Stimulated activated CD4-positive, alpha-beta T cell treated with anti-CD3 and anti-CD28 coated beads, Interleukin-4, amount 100 ng/mL, for 48 hours (primary cell): ENCODE measurements at places on chromosomes 4 and X.

- no peak for DNase-seq
Observed at GRCh38 chrX:137600769-137601168, 34.8 kb downstream of the ZIC3 start.

DNA sequence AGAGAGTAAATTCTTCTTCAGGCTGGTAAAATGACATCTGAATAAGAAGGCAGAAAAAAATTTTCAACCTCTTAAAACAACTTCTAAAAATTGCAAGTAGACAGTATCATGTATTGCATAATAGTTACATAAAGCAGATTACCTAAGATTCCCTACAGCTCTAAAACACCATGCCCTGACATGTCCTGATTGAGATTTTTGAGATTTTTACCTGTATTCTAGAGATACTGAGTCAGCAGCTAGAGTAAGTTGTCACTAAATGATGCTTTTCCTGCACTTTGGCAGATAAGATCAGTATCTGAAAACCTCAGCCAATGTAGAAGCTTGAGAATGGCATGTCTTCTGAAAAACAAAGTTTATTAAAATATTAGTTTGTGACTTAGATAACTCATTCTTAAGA is 713.6 kb downstream of the CCSER1 start:
- DNase-seq, result no peak

DNA sequence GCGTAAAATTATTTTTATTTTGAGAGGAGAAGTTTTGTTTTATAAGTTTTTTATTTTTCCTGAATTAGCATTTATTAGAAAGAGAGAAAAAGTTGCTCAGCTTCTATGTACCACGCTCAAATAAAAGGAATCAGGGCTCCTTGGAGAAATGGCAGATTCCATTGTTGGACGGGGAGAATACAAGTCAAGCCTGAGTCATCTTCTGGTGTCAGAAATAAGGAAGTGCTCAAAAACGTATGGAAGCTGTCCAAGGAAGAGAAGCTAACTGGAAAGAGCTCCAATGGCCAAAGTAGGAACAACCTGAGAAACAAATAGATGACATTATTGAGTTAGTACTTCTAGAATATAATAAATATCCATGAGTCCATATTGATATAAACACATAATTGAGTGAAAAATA is 89.3 kb upstream of the NEIL3 start:
- no peak for DNase-seq

- DNase-seq, result no peak
Observed at GRCh38 chrX:21383546-21383945, 9.3 kb downstream of the CNKSR2 start.

GRCh38 chr4:38832206-38832605 is 24.4 kb downstream of the TLR6 start:
- DNase-seq, result no peak

- no peak for DNase-seq
Observed at GRCh38 chrX:129404670-129405008, 118.7 kb downstream of the SMARCA1 start.

- DNase-seq, result no peak
Observed at GRCh38 chr4:152289541-152289940, 246.4 kb downstream of the FBXW7 start.

GRCh38 chrX:118523920-118524319 is 28.3 kb downstream of the DOCK11 start:
- no peak for DNase-seq

DNA sequence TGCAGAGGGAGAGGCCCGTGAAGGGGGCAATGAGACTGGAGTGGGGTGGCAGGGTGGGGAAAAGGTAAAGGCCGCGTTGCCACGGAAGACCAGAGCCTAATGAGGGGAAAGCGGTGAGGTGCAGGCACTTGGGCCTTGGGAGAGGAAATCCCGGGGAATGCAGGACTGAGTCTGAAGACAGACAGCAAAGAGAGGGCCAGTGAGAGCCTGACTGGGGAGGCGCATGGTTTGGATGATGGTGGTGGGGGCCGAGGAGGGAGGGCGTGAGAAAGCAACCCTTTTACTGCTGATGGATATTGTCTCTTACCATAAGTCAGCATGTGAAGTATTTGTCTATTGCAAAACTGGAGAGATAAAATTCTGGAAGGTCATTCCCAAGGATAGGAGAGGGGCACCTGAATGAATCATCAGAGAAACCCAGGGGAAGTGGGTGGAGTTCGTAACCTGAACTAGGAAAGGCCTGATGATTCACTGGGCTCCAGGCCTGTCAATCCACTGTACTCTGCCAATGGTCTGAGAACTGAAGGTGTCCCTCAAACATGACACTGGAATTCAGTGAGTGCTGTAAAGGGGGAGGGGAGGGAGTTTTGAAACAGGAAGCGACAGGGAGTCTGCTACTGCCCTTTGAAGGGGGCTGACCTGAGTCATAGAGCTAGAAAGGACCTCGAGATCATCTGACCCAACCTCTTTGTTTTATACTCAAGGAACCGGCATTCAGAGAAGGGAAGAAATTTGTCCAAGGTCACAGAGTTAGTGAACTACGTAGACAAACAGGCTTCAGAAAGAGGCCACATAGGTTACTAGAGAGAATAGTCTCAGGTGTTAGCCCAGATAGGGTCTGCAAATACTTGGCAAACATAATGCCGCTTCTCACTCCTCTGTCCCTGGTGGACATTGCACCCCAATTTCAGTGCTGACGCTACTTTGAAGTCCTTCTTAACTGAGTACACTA is 52.2 kb downstream of the NALF2 start:
- no peak for DNase-seq

DNA sequence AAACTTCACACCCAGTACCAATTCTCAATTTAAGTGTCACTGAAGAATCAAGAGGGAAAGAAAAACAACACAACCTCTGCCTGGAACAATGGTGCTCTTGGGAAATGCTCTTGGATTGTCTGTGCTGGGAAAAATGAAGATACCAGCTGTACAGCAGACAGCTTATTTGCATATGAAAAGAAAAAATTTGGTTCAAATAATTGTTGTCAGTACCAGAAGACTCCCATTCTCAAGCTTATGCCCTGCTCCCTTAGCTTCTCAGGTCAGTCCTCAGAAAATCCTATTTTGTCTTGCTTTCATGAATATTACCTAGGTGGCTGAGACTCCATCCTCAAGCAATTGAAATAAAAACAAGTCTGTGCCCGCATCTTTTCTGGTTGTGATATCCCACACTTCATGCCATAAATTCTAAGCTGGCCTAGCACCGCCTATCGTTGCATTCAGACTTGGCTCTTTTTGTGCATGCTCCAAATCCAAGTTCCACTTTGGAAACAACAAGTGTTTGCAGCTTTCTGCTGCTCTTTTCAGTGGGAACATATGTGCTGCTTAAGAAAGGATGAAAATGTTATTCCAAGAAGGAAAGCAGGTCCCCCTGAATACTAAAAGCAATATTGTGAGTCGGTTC is 431.6 kb downstream of the INPP4B start:
- no peak for DNase-seq

GRCh38 chrX:132271311-132271778 is 52.1 kb upstream of the RAP2C start:
- no peak for DNase-seq

GRCh38 chr4:86181585-86181984 is 178.3 kb downstream of the MAPK10 start:
- no peak for DNase-seq

GRCh38 chr4:2082627-2083026 is 23.5 kb downstream of the NAT8L start:
- DNase-seq, result no peak

- no peak for DNase-seq
Observed at GRCh38 chrX:150503898-150504219, 64.6 kb upstream of the MTM1 start.

DNA sequence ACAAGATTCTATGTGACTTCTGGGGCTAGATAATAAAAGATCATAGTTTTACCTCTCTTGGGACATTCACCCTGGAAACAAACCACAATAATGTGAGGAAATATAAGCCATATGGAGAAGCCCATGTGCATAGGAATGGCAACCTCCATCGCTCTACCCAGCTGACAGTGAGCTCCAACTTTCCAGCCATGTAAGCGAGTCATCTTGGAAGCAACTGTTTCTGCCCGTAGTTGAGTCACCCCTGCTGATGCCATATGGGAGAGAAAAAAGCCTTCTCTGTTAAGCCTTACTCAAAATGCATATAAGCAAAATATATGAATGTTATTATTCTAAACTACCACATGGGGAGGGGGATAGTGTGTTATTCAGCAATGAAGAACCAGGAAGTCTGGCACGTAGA is 31.4 kb upstream of the RELL1 start:
- no peak for DNase-seq

GRCh38 chr4:31482691-31483090 is 762.5 kb downstream of the PCDH7 start:
- DNase-seq, result no peak

DNA sequence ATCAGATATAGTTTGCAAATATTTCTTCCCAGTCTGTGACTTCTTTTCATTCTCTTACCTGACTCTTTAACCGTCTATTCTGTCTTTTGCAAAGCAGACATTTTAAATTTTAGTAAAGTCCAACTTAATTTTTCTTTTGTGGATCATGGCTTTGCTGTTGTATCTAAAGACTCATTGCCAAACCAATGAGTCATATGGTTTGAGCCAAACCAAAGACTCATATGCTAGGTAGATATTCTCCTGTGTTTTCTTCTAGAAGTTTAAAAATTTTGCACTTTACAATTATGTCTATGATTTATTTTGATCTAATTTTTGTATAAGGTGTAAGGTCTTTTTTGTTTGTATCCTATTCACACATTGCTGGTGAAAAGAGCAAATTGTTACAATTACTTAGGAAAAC is 446.8 kb downstream of the ANKRD50 start:
- no peak for DNase-seq

- no peak for DNase-seq
Observed at GRCh38 chr4:79241846-79242245, 84.0 kb downstream of the NAA11 start.

- no peak for DNase-seq
Observed at GRCh38 chr4:8084712-8085490, 73.7 kb downstream of the ABLIM2 start.

DNA sequence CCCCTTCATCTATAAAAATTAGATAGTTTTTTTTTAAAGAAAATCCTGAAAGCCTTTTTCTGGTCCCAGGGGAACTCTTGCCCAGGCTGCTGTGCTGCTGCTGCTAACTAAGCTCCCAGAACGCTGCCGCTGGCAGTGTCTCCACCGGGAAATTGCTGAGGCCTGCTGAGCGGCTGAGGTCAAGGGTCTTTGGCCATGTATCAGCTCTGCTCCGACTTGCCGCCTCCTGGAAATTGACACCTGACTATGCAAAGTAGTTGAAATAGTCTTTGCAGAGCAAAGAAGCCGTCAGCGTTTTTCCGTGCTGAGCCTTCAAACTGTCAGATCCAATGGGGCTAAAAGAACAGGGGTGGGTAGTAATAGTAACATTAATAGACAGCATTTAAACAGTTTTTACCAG is 839 bp downstream of the QDPR start:
- no peak for DNase-seq

GRCh38 chr4:148795156-148795864 is 353.1 kb upstream of the NR3C2 start:
- DNase-seq, result no peak

- DNase-seq, result no peak
Observed at GRCh38 chr4:55932511-55932910, 16.2 kb upstream of the CEP135 start.

DNA sequence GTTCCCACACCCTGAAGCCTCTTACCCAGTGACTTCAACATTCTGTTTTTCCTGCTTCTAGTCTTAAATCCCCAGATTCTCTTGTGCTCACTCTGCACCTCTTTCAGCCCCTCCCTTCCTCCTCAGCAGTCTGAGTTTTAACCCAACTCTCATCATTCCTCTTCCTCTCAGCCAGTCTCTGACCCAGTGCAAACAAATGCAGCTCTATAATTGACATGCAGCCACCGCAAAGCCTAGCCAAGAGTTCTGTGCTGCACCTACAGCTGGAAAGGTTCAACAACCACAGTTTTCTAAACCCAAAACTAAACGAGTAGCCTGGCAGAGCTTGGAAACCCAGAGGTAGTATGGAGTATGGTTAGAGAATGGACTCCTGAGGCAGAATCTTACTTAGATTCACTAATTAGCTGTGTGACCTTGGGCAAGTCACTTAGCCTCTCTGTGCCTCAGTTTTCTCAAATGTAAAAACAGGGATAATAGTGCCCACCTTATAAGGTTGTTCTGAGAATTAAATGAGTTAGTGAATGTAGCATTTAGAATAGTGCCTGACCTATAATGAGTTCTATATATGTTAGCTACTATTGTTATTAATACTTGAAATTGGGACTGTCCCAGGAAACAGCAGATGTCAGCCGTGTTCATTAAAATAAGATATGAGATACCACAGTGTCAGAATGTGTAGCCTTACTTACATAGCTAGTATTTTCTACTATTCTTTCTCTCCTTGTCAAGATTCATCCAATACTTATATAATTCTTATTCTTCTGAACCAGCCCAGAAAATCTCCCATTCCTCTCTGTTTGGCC is 3.5 kb downstream of the TMEM154 start:
- no peak for DNase-seq

GRCh38 chr4:104128031-104128849 is 366.5 kb downstream of the CXXC4 start:
- DNase-seq, result no peak

DNA sequence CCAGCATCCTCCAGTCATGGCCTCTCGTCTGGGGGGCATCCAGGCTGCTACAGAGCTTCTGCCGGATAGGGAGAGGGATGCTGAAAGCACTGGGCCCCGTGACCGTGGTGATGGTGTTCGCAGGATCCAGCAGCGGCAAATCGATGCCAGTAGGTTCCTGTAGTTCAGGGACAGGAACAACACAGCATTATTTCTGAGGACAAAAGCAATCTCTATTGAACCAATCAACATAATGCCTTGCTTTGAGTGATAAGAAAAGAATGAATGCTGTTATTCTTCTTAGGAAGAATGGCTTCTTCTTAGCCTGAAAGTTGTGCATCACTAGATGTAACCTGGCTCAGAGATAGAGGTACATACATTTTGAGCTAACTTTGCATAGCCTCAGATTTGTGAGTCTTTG is 378.6 kb downstream of the UNC5C start:
- no peak for DNase-seq

GRCh38 chrX:118974088-118974907 is at the start of gene LONRF3:
Gene LONRF3 (plus strand): TSS chrX:118974618. CDS start chrX:118974781, 163 bp downstream.
- DNase-seq, result peak; percentile 45

DNA sequence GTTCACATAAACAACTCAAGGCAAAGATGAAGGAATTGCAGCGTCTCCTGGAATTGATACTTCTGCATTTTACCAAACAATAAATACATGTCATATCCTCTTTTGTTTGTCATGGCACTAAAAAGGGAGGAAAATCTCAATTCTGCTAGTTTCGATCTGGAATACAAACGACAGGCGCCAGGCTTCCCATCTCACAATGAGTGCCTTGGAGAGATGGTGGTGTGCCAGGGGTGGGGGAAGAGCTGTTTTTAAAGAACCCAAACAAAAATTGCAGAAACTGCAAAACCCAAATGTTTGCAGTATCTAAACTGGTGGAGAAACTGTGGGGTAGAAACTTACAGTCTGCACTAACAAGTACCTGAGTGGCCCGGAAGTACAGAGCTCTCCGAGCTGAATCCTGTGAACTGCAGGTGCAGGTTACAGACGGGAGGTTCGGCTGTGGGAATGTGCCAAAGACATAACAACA is 53.0 kb upstream of the KLF3 start:
- DNase-seq, result no peak

- DNase-seq, result no peak
Observed at GRCh38 chrX:49214996-49215526, 15.1 kb upstream of the SYP start.

GRCh38 chr4:48234575-48234974 is 35.1 kb downstream of the TEC start:
- DNase-seq, result no peak
